NCI-H1105 (cell line): ENCODE measurements at places on chromosomes 2 and 18.

- no peak for DNase-seq
Observed at GRCh38 chr2:57333221-57333620, 713.4 kb upstream of the VRK2 start.

DNA sequence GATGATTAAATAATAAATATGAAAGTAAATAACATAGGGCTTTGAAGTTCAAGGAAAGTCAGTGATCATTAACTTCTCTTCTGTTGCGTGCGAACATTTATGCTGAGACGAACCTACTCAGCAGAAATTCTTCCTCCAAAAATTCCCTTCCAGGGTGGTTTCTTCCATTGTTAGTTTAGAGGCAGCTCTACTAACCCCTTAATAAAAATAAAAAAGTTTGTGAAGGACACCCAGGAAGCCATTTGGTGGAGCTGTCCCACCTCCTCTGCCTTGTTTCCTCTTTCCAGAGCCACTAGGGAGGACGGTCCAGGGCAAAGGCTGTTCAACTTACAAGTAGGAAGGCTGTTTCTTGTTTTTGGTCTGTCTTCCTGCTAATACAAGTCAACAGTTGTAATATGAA, 2.1 kb upstream of the SMAD2 start:
- no peak for DNase-seq

DNA sequence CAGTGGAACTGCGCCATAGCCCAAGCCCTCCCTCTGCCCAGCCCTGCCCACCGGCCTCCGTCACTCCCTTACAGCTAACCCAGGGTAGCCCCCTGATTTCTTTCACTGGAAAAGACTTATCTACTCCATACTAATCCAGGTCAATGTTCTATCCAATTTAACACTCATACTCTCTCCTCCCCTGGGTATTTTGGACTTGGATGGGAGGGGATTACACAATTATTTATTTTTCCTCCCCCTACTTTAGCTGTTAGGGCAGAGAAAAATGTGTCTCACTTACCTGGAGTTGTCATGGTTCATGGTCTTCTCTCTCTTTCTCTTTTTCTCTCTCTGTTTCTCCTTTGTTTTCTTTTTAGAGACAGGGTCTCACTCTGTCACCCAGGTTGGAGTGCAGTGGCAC, 100.6 kb upstream of the ST8SIA3 start:
- no peak for DNase-seq

DNA sequence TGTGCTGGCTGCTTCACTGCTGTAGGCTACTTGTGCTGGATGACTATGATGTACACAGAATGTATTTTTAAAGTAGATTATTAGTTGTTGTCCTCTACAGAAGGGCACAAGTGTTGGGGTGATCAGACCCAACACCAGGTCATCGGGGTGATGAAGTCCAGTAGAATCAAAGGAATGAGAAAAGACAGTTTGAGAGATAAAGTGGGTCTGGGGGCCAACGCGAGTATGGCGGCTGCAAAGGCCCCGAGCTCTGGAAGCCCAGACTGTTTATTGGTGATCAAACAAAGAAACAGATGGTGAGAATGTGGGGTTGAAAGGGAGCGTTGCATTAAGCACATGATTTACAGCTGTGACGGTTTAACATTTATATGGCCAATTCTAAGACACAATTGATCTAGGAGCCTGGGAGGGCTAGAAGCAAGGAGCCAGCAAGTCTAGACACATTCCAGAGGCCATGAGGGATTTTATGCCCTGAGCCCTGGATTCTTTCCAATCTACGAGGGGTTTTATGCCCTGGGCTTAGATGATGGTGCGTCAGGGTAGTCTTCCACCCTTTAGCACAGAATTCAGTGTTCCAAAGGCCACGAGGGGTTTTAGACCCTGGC, 153.5 kb downstream of the AGPS start:
- no peak for DNase-seq

DNA sequence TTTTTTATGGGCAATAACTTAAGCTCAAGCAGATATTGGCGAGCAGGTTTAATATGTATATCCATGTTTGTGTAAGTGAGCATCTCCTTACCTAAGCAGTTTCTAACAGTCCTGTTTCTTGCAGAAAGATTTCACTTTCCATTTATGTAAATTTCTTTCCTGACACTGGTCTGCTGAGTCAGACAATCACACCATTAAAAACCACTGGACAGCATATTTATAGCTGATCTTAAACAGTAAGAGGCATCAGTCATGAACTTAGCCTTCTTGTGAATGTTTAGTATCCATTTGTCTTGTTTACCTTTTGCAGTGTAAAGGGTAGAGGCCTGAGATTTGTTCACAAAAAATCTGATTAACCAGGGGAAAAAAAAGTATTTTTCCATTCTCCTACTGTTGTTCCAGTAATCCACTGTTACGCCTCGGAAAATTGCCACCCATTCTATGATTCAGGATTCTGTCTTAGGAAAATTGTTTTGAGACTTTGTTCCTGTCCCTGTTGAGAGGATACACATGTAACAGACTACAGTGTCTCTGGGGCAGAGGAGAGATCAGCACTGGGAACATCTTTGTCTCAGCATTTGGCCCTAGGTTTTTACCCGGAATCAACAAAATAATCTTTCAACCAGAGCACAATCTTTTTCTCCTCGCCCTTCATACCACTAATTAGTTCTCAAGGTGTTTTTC, 521.0 kb upstream of the NRP2 start:
- no peak for DNase-seq

GRCh38 chr2:95283562-95283961, 9.3 kb downstream of the PROM2 start:
- no peak for DNase-seq

DNA sequence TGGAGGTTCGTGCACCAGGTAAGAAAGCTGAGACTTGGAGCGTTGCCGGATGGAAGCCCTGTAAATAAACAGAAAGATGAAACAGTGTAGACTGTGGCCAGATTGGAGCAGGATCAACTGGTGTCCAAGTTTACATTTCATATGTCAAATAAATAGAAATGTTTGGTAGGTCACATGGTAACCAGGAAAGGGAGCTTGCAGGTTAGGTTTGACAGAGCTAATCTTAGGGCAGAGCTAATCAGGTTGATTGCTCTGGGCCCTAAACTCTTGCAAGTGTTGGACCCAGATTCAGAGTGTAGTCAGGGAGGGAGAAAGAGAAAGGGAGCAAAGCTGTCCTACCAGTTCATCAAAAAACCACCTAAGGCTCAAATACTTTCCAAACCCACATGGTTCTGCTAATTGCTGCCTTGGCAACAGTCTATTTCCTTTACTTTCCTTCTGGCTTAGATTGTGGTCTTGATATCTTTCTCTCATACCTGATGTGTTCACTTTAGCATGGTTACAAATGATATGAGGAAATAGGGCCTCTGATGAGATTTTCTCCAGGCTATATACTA, 63.2 kb downstream of the G6PC2 start:
- no peak for DNase-seq
